ENCODE measurements at places on chromosomes 12 and 14. TPM values are rescaled to one million over a fixed set of nuclear protein-coding genes. Genes with fewer than 3 reads are reported as not detected.

SSPN gene
- 23.3 TPM for total RNA-seq

SLC24A4 gene
- total RNA-seq = not detected

SYT1 gene
- total RNA-seq = 1.7 TPM

PLEKHA5 gene
- 32.3 TPM for total RNA-seq

DNA sequence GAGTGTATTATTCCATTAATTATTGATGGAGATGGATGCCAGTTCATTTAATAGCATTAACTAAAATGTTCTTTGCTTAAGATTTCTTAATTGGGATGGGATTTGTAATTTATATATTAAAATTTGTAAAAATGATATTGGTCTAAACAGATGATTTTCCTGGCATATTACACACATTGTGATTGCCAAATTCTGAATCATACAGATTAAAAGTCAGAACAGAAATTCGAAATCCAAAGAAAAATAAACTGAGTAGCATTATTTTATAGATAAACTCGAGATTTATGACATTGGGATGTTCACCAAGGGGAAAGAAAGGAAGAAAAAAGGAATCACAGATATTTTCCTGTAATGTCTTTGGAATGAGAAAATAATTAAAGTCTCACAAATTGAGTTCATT, 481.1 kb downstream of the CCER1 start:
- DNase-seq = no peak
- no peak overlapping the region for H3K4me3 ChIP-seq
- H3K36me3 ChIP-seq = no peaks in the 10 kb centered on the region
- peaks cover 11% of the 10 kb centered on the region for H3K4me1 ChIP-seq
